NCI-H1930 (cell line): ENCODE measurements at places on chromosomes 5 and 9.

DNA sequence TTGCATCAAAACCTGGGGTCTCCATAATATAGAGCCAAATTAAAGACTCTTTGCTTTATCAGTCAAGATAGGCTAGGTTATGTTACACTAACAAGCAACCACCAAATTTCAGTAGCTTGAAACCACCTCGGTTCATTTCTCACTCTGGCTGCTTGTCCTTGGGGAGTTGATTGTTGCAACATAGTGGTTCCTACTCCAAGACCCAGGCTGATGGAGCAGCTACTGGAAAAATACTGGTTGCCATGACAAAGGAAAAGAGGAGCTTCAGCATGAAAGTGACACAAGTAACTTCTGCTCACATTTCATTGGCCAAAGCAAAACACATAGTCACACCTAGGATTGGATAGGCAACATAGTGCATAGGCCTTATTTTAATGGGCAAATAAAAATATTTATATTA lies 18.5 kb upstream of the RCL1 start:
- DNase-seq, result no peak

DNA sequence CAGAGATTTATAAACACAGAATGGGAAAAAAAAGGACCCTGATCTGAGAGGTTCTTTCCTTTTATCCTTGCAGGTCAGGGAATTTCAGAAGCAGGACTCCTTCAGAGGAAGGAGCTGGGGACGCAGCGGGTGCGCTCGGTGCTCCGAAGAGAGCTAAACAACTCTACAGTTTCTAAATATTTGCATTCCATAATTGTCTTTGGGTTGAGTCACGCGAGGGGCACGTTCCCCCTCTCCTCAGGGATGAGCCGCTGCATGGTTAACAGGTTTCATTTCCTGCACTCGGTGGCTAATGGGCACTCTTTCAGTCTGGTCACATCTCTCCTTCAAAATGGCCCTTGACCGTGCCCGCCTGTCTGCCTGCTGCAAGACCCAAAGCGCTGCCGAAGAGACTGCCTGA lies 165.0 kb upstream of the HMHB1 start:
- no peak for DNase-seq

GRCh38 chr5:72494623-72495124 lies 12.5 kb downstream of the ZNF366 start:
- DNase-seq, result no peak

DNA sequence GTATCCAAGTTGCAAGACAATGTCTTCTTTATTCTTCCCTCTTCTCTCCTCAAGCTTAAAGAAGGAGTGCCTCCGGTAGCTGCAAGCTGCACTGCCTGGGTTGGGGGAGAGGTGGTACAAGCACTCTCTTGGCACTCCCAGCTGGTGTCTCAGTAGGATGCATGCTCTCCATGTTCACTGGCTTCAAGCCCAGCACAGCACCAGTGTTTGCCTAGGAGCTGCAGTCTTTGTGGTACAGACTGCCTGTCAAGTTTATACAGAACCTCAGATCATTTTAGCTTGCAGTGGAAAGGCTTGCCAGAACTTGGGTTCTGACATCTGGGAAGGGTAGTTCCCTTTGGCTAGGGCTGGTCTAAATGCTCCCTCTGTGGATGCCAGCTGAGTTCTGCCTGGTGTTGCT lies 505.6 kb downstream of the MAN2A1 start:
- no peak for DNase-seq

DNA sequence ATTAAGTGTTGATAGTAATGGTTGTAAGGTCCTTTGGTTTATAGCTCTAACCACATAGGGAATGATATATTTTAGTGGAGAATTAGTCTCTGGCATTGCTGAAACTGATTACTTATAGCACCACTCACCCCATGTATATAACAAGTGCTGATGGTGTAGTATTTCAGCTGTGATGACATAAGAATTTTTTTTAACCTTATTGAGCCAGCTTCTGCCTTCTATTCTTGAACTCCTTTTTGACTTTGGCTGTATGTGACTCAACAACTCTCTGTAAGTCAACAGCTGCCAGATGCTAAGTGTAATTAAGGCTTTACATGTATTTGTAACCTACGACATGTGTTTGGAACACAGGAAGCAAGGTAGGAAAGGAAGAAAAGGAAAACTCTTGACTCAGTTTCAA lies 929.6 kb upstream of the WWC1 start:
- no peak for DNase-seq

DNA sequence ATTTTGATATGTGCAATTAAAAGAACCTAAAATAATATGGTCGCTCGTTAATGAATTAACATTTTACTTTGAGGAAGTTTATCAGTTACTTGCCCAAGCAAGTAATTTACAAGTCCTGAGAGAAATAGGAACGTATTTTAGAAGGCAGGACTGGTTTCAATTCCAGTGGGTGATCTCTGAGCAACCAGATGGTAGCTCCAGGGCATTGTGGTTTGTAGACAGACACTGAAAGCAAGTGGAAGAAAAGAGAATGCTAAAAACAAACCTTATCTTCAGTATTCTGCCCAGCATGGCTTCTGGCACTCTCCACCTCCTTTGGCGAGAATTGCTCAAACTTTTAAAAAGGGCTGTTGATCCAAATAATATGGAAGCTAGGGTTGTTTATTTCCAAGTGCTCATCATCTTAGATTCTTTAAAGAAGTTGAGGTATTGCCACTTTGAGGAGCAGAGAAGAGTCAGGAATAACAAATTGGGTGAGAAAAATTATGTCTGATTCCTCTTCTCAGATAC lies 31.8 kb upstream of the ERAP2 start:
- DNase-seq, result no peak

- no peak for DNase-seq
Measured at GRCh38 chr5:141793403-141793802, 84.8 kb downstream of the PCDH1 start.

DNA sequence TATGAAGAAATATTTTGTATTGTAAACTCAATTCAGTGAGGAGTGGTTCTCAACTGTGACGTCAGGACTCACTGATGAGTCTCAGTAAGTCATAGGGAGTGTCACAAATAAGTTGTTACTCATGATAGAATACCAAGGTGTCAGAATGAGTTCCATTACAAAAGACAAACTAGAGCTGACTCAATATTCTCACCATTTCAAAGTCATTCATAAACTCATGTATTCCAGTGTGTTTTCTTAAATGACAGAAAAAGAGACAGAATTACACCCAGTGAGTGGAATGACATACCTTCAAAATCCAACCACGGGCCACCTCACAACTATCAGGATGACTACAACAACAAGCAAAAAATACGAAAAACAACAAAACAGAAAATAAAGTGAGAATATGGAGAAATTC lies 321.5 kb downstream of the ENC1 start:
- no peak for DNase-seq

GRCh38 chr5:148314187-148314586 lies 2.0 kb downstream of the SPINK7 start:
- no peak for DNase-seq

DNA sequence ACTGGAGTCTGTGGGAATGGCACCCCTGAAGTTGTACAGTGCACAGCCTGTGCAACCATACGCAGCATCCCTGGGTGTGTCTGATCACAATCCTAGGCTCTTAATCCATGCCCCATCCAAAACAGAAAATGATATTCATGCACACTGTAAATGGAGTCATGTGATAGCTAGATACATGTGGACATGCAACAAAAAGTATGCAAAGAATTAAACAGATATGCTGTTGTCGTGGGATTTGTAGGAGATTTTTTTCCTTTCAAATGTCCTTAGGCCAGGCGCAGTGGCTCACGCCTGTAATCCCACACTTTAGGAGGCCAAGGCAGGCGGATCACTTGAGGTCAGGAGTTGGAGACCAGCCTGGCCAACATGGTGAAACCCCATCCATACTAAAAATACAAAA lies 36.1 kb downstream of the PRRX2 start:
- DNase-seq, result no peak

GRCh38 chr5:172079876-172080275 lies 73.4 kb upstream of the FBXW11 start:
- no peak for DNase-seq

DNA sequence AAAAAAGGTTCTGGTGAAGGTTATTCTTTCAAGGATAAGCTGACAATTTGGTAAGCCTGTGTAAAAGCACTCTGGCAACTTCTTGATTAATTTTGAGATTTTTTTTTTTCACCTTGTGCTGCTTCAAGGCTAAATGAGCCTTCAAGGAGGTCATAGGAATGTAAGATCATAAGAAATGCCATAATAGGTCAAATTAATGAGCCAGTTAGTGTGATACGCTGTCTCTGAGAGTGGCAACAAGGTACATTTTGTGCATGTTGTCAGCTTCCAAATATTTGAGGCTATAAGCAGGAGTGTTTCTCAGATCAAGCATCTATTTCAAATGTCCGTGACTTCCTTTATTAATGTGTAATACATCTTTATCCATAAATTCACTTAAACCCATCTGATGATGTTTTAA lies 72.3 kb upstream of the CDH6 start:
- DNase-seq, result no peak

DNA sequence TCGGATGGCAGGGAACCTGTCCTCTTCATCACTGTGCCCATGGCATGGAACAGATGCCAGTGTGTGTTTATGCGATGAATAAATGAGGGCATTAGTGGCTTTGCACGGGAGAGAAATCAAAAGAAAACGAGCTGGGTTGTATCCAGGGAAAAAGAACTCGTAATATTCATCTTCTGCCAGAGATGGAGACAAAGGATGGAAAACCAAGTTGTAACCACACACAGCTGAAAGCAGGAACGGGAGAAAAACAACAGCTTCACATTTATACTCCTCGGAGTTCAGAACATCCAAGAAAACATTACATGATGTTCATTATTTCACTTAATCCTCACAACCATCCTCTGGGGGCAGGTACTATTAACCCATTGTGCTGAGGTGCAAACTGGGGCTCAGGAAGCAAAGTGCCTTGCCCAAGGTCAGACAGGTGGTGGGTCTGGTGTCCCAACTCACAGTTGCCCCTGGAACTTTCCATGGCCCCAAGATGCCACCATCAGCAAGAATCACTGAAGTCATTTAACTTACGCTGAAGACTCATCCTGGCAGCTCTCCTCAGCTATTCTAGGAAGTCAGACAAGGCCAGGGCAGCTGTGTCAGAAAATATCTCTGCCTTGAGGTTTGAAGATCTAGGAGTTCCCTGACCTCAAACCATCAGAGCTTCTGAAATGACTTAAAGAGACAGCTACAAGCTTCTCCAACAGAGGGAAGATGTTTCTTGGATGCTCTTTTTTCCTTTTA lies 250.4 kb downstream of the NSG2 start:
- DNase-seq, result no peak

DNA sequence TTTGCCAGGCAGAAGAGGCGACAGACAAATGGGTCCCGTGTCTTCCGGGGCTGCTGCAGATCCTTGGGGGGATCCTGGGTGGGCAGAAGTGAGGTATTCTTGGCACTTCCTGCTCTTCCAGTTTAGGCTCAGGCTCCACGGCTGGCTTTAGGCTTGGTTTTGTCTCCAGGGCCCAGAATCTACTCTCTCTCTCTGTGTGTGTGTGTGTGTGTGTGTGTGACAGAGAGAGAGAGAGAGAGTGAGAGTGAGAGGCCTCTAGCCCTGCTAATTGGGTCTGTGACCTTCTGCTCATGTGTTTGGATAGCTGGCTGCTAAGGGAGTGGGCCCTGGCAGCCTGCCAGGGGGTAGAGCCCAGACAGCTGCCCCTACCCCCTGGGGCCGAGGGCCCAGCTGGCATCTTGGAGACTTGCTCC lies 39.3 kb downstream of the CRB2 start:
- DNase-seq, result no peak
